ENCODE measurements at places on chromosomes 7 and 10. TPM values are rescaled to one million over a fixed set of nuclear protein-coding genes. Genes with fewer than 3 reads are reported as not detected.
A peak's percentile ranks its signal among the peaks of the same experiment; 100 is the strongest.

The JAKMIP3 gene
- total RNA-seq, result 0.29 TPM

DNA sequence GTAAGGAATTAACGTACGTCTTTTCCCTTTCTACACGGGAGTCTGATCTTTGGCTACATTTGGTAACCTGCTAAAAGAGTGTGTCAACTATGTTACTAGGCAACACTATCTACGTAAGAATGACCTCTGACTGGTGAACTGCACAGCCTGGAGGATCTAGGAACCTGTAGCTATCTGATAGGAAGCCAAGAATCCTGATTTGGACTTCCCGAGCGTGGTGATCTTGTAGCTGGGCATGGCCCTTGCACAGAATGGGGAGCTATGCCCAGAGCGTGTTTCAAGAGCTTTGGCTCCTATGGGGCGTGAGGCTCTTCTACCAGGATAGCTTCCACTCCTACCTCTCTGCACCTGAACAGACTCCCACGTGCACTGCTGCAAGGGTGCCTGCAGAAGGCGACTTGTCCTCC is 157.5 kb downstream of the TAX1BP1 start:
- DNase-seq, result no peak

The FLNC gene
- 93.7 TPM for total RNA-seq

DNA sequence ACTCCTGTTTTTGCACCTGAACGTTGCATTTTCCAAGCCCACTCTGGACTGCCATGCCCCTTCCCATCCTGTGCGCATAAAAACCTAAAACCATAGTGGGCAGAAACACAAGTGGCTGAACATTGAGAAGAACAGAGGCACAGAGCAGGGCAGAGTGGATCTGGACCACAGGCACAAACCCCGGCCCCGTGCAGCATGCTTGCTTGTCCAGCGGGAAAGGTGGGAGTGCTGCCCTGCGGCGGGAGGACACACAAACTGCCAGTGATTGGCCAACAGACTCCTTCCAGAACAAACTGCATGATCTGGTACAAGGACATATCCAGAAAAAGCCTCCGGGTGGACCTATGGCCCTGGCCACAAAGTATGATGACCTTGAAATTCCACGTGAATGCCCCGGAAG is 42.5 kb upstream of the ADARB2 start:
- DNase-seq, result no peak

The TMEM140 gene
- total RNA-seq, result 13.8 TPM

GRCh38 chr10:132554053-132554990 is 16.7 kb downstream of the INPP5A start:
- peak; percentile 63 for DNase-seq

The OPN1SW gene
- total RNA-seq, result not detected

The DLX5 gene
- 2.5 TPM for total RNA-seq

GRCh38 chr10:73647211-73647874 is 6.1 kb upstream of the MYOZ1 start:
- peak; percentile 96 for DNase-seq

Measured in osteoblast (primary cell).